Peyer's patch (tissue), 4 donors: ENCODE measurements at places on chromosomes 12 and 14.

- no peak for DNase-seq
Observed at GRCh38 chr14:72763892-72764291, 130.0 kb downstream of the DPF3 start.

DNA sequence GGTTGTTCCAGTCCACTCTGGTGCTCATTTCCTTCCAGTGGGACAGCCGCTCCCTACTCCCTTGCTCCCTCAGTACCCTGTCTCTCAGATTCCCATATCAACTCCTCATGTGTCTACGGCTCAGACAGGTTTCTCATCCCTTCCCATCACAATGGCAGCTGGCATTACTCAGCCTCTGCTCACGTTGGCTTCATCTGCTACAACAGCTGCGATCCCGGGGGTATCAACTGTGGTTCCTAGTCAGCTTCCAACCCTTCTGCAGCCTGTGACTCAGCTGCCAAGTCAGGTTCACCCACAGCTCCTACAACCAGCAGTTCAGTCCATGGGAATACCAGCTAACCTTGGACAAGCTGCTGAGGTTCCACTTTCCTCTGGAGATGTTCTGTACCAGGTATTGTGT, 69.9 kb downstream of the RAD52 start:
- no peak for DNase-seq

DNA sequence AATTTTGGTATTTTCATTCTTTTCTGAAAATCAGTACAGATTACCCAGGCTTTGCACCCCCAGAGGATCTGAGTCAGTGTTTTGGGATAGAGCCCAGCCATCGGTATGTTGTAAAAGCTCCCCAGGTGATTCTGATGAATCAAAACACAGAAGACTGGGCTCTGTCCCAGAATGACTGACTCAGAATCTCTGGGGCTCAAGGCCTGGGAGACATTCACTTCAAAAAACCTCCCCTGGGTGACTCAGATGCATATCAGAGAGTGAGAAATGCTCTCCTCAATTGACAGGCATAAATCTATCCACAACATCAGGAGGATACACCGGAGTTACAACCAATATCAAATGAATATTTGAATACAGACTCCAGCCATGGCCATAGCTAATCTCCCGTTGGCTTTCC, 32.6 kb downstream of the SLC35F4 start:
- DNase-seq: no peak

- no peak for DNase-seq
Observed at GRCh38 chr14:88729159-88729558, 63.6 kb downstream of the EML5 start.

- no peak for DNase-seq
Observed at GRCh38 chr12:69099201-69099837, 140.1 kb upstream of the CPSF6 start.

DNA sequence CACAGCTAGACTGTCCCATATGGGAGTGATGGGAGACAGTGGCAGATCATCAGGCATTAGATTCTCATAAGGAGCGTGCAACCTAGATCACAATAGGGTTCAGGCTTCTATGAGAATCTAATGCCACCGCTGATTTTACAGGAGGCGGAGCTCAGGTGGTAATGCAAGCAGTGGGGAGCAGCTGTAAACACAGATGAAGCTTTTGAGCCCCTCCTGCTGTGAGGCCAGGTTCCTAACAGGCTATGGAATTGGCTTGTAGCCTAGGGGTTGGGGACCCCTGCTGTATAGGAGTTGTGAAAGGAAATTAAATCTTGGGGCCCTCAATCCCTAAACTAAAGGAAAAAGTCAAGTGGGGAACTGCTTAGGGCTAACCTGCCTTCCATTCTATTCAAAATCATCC, 29.6 kb downstream of the ADIPOR2 start:
- no peak for DNase-seq

DNA sequence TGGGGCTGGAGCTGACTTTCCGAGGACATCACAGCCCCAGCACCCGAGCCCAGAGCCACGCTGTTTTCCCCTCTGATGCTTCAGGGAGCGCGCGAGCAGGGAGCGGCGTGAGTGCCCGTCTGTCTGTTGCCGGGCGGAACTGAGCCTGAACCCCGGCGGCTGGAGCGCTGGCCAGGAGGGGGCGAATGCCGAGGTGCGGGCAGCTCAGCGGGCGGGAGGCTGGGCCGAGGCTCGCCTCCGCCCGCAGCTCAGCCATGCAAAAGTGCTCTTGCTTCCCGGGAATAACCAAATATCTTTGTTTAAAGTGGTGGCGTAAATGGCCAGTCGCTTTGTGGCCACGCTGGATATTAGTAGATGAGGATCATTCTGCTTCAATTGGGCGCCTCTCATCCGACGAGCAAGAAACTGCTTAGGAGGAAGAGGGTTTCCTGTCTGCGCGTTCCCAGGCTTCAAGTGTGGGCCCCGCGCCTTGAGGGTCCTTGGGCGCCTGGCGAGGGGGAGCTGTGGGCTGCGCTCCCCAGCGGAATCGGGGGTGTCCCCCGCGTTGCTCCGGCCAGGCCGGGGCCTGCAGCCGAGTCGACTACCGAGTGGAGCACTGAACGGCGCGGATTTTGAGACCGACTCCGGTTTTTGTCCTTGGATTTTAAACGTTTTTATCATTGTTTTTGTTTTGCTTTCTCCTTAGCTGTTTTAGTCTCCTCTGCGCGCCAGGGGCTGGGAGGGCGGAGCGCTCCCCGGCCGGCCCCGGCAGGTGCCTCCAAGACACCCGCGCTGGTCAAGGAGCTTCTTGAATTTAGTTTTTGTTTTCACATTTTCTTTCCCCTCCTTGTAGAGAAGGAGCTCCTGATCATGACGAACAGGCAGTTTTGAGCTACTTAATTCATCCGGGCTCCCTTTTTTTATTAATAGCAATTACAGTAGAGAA, 831 bp upstream of the NKX2-1 start:
- DNase-seq: peak; percentile 56
